Neural progenitor cell (in vitro differentiated cells): ENCODE measurements at places on chromosomes 6 and 20. TPM values are rescaled to one million over a fixed set of nuclear protein-coding genes. Genes with fewer than 3 reads are reported as not detected.

TREML2 gene
- not detected in 2 replicates for total RNA-seq

TRIM40 gene
- not detected in 2 replicates for total RNA-seq

ABHD12 gene
- 20.8 and 29.8 TPM in 2 replicates for total RNA-seq

GRCh38 chr6:16154904-16155303 is 26.0 kb downstream of the MYLIP start:
- H3K27ac ChIP-seq = no peak overlapping the region
- H3K4me3 ChIP-seq = no peak overlapping the region
- H3K4me1 ChIP-seq = peaks cover 6% of the 10 kb centered on the region
- no peaks in the 10 kb centered on the region for H3K27me3 ChIP-seq

- H3K27ac ChIP-seq = peak overlapping the region; percentile 69
- H3K27me3 ChIP-seq = no peaks in the 10 kb centered on the region
- no peak overlapping the region for H3K4me3 ChIP-seq
- H3K4me1 ChIP-seq = peaks cover 77% of the 10 kb centered on the region
- H3K36me3 ChIP-seq = no peaks in the 10 kb centered on the region
- DNase-seq = peak; percentile 30
Observed at GRCh38 chr6:111844376-111844775, 28.9 kb downstream of the FYN start.

GRCh38 chr6:13420269-13420668 is 67.1 kb downstream of the GFOD1 start:
- H3K27me3 ChIP-seq = no peaks in the 10 kb centered on the region
- peaks cover 29% of the 10 kb centered on the region for H3K4me1 ChIP-seq
- no peaks in the 10 kb centered on the region for H3K36me3 ChIP-seq
- DNase-seq = no peak
- no peak overlapping the region for H3K4me3 ChIP-seq
